Heart left ventricle (tissue), 16 donors: ENCODE measurements at places on chromosomes 6 and 20. TPM values are rescaled to one million over a fixed set of nuclear protein-coding genes. Genes with fewer than 3 reads are reported as not detected.

SPATS1 gene
- polyA plus RNA-seq: not detected

MTFR2 gene
- polyA plus RNA-seq: not detected

ZSCAN23 gene
- 0.93 TPM for polyA plus RNA-seq

DNA sequence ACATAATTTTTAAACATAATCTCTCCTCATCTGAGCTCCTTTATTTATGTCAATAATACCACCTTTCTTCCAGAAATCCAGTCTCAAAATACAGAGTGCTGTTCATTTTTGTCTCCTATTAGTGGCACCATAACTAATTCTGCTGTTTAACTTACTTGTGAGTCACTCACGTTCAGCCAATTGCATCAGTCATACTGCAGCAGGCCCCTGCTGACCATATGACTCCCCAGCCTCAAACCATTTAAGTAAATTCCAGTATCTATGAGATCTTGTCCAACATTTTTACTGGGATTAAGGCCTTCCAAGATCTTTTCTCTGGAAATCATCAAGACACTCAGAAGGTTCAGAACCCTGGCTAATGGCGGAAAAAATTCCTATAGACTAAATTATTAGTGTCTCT lies 982.2 kb upstream of the MAP3K7 start:
- DNase-seq: no peak

- DNase-seq: no peak
These were observed 260.4 kb upstream of the THEMIS start for GRCh38 chr6:128161263-128161662.

- DNase-seq: no peak
These were observed 21.6 kb downstream of the KCNK17 start for GRCh38 chr6:39292637-39293036.

GRCh38 chr6:157398151-157398550 lies 17.2 kb downstream of the ZDHHC14 start:
- no peak for DNase-seq

GRCh38 chr6:169991031-169991390 lies 239.6 kb downstream of the ERMARD start:
- peak; percentile 9 for DNase-seq

DNA sequence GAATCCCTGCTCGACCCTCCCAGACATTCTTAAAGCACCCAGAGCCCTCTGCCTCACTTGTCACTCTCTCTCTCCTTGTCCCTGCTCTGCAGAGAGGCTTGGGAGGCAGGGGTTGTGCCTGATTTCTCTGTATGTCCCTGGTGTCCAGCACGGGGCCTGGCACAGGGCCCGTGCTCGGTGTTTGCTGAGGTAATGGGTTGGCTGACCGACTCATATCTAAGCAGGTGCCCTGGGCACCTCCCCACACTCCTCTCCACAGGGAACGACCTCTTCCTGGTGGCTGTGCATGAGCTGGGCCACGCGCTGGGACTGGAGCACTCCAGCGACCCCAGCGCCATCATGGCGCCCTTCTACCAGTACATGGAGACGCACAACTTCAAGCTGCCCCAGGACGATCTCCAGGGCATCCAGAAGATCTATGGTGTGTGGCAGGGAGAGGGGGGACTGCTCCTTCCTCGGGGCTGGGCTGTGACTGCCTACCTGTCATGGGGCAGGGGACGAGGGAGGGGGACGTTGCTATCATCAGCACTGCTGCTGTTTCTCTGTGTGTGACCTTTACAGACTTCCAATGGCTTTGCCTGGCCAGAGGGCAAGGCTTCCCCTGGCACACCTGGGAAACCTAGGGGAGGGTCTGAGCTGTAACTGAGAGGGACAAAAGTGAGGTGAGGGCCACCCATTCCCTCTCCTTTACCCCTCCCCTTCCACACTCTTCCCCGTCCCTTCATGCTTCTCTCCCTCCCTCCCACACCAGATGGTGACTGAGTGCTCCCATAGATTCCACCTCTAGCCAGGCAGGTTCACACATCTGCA lies 14.2 kb downstream of the MMP24OS start:
- DNase-seq: no peak

GRCh38 chr6:14520029-14520428 lies 402.5 kb downstream of the CD83 start:
- no peak for DNase-seq

DNA sequence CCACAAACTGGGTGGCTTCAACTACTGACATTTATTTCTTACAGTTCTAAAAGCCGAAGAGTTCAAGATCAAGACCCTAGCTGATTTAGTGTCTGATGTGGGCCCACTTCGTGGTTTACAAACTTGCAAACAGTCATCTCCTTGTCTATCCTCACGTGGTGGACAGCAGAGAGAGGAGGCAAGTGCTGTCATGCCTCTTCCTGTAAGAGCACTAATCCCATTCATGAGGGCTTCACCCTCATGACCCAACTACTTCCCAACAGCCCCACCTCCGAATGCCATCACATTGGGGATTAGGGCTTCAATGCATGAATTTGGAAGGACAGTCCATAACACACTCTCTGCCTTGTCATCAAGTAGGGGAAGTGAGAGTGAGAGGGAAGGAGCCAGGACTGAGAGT lies 15.6 kb upstream of the ISM1 start:
- no peak for DNase-seq

GRCh38 chr6:136921381-136921935 lies 643 bp upstream of the SLC35D3 start:
- DNase-seq: no peak

- no peak for DNase-seq
These were observed 37.9 kb upstream of the JARID2 start for GRCh38 chr6:15207923-15208322.
